Neural progenitor cell (in vitro differentiated cells): ENCODE measurements at places on chromosomes 16 and 17. TPM values are rescaled to one million over a fixed set of nuclear protein-coding genes. Genes with fewer than 3 reads are reported as not detected.

TBC1D3K gene
- total RNA-seq, result not detected in 2 replicates

KRT32 gene
- not detected in 2 replicates for total RNA-seq

DNA sequence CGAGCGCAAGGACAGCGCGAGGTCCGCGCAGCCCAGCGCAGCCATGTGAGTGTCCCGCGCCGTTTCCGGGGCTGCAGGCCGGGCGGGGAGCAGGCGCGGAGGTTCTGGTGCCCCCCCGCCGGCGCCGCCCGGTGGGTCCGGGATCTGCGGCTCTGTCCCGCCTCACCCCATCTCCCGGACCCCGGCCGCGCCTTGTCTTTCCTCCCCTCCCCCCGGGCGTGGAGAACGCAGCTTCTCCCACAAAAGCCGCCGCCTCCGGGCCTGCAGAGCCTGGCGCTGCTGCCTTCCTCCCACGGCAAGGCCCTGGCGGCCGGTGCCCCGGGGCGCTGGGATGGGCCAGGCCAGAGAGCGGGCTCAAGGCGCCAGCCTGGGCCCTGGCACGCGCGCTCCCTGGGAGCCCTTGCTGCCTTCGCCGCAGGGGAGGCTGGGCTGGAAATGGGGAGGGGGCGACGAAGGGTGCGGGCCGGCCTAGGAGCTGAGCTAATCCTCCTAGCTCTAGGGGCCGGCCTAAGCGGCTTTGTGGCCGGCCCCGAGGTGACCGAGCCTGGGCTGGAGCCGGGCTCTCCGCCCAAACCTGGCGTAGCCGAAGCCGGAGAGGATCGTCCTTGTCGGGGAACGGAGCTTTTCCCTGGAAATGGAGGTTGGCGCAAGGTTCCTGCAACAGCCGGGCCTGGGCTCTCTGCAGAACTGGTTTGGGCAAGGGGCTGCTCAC lies 397 bp downstream of the RIPOR1 start:
- peak; percentile 80 for DNase-seq

- DNase-seq, result peak; percentile 78
These were observed 21.8 kb downstream of the ITGB3 start for GRCh38 chr17:47275245-47275984.
